ENCODE measurements at places on chromosomes 12 and 14.

DNA sequence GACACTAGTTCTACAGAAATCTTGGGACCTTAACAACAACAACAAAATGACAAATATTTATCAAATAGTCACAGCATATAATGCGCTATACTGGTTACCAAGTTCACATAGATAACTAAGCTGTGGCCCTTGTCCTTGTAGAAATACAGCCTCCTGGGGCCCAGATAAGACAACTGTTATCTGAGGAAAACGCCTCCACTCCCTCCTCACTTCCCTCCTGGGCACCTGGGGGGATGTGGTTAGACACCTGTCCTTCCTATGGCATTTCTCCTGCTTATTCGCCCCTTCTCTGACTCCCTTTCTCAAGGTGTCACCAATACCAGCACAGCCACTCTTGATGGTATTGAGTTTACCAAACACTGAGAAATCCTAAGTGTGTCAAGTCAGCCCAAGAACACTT lies 419.4 kb downstream of the RAD51B start:
- DNase-seq = no peak

DNA sequence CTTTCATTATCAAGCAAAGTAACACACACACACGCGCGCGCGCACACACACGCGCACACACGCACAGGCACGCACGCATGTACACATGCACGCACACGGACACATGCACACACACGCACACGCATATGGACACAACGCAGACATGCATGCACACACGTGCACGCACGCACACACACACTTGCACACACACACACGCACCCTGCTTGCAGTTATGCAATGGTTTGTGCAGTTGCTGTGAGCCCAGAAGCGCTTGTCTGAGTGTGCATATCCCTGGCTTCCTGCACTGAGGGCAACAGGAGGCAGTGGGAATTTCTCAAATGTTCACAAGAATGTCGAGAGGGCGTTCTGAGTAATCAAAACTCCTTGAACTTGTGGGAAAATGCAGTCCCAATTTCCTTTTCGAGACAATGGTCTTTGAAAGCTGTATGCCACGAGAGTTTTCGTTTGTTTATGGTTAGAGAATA lies 41.6 kb downstream of the NFKBIA start:
- no peak for DNase-seq

DNA sequence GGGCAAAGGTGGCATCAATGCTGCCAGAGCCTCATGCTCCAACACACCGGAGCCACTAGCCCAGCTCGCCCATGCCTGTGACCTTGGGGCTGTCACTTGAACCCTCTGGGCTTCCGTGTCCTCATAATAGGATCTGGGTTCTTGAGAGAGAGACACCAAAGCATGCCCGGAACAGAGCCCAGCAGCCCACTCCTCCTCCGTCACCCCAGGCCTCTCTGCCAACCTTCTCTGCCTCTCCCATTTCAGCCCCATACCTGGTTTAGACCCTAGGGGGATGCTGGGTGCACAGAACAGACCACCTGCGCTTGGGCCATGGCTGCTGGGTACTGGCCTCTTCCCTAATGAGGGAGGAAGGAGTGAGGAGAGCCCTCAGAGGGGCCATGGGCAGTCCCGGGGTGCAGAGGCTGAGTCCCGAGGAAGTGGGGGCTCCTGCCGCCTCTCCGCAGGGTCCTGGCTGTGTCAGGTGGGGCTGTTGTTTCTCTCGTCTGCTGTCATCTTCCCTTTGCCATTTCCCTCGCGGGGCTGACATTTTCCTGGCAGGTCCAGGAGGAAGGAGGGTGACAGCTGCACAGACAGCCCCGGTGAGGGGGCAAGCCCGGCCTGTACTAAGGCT lies 172.4 kb upstream of the RTL1 start:
- DNase-seq = no peak

GRCh38 chr12:129863938-129864337 lies 39.9 kb downstream of the TMEM132D start:
- no peak for DNase-seq

DNA sequence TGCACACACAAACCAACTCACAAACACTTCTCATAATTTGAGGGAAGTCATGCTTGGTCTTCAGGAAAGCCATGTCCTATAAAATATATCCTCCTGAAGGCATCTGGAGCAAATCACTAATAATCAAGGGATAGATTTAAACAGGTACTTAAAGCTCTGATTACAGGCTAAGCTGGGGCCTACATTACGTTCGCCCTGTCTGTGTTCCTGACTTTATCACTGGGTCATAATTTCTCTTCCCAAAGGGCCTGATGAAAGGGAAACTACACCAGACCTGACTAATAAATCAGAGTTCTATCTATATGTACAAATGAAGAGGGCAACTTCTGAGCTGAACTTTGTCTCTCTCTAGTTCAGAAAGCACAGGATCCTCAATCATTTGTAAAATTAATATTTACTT lies 43.9 kb upstream of the RASSF8 start:
- no peak for DNase-seq

DNA sequence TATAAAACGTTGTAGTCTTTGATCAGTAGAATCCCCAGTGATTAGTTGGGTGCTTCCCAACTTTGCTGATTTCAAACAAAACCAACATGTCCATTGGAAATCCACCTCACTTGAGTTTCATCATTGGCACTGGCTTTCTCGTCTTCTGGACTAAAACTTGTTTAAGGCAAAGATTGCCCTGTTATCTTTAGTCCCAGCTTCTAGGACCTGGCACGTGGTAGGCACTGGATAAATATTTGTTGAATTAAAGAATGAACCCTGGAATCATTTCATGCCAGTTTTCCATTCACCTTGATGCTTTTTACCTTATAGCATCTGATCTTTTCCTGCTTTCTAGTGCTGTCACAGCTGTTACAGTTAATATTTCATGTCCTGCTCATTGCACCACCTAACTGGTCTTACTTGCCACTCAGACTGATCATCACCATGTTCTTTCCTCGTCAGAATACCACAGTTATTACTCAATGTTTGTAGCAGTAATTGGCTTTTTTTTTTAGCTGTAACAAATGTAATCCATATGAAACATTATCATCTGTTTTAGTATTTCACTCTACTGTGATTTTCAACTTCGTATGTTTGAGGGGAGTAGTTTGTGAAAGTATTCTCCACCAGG lies 7.3 kb upstream of the C12orf50 start:
- DNase-seq = no peak

DNA sequence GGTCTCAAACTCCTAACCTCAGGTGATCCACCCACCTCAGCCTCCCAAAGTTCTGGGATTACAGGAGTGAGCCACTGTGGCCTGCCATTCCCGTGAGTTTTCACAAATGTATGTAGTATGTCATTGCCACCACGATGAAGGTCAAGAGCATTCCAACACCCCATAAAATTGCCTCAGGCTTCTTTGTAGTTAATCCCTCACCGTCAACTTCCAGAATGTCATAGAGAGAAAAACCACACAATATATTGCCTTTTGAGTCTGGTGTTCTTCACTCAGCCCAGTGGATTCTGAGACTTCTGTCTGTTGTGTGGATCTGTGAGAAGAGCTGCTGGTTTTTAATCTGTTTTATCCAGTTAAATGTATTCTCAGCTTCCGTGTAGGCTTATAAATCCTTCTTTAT lies 12.6 kb upstream of the CFAP251 start:
- no peak for DNase-seq

DNA sequence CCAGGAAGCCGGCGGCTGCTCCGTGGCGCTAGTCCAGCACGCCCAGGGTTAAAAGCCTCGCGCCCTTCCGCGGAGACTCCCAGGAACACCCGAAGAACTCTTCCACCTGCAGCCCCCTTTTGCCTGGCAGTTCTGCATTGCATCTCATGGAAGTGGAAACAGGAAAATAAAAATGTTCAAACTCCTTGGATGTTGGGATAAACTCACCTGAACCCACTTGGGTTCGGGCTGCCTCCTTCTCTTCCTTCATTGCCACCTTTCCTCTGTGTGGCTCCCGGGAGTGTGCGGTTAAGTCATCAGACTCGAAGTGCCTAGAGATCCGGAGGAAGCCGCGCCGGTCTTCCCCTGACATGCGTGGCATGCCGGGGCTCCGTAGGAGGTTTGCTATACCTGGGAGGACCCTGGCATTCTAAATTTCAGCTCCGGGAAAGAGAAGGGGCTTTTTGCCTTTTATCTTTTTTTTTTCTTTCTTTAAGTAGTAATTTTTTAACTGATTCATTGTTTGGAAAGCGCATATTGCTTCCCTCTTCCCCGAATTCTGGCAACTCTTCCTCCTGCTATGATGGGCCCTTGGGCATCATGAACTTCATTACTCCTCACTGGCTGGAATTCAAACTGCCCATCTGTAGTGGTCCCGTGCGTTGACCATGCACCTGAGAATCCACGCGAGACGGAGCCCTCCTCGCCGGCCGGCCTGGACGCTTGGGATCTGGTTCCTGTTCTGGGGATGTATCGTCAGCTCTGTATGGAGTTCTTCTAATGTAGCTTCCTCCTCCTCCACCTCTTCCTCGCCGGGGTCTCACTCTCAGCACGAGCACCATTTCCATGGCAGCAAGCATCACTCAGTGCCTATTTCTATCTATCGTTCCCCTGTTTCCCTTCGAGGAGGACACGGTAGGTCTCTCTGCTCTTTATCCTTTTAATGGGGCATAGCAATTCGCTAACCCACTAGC lies 931.4 kb downstream of the DIO2 start:
- DNase-seq = no peak

DNA sequence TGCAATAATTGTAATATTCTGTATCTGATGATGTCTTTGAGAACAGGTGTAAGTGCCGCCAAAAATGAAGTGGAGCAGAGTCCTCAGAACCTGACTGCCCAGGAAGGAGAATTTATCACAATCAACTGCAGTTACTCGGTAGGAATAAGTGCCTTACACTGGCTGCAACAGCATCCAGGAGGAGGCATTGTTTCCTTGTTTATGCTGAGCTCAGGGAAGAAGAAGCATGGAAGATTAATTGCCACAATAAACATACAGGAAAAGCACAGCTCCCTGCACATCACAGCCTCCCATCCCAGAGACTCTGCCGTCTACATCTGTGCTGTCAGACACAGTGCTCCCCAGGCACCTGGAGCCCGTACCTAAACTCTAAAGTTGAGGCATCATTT lies 268.7 kb downstream of the DAD1 start:
- no peak for DNase-seq

DNA sequence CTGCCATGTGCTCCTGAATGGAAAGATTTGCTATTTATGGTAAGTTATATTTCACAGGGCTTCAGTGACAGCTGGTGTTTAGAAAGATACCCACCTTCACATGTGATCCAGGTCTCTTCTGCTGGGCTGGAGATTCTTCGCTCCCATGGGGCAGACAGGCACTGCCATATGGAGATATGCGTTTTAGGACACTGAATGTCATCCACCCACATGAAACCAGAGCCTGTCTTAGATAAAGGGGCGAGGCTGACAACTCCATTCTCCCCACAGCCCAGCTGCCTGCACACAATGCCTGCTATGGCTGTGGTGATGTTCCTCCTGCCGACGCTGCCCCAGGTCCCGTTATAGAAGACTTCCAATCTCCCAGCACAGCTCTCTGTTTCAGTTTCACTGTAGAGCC lies 69.4 kb downstream of the ACSM4 start:
- DNase-seq = no peak

DNA sequence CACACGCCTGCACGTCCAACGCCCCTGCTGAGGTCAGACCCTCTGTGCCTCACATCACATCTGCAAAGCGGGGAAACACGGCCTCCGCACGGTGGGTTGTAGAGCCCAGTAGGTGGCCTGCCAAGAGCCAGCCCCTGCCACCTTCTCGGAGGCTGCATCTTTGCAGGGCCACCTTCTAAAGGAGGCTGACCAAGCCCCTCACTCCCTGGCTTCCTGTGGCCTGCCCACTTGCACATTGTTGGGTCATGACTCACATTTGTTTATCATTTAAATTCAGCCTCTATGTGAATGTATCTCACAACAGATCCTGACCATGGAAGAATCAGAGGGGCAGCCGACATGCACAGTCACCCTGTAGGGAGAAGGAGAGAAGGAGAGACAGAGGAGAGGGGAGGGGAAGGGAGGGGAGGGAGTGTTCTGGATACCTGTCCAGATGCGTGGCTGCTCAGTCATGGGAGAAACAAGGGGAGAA lies 319.5 kb upstream of the DIO3 start:
- no peak for DNase-seq

- DNase-seq = no peak
Observed at GRCh38 chr14:92711976-92712653, 36.3 kb downstream of the LGMN start.

DNA sequence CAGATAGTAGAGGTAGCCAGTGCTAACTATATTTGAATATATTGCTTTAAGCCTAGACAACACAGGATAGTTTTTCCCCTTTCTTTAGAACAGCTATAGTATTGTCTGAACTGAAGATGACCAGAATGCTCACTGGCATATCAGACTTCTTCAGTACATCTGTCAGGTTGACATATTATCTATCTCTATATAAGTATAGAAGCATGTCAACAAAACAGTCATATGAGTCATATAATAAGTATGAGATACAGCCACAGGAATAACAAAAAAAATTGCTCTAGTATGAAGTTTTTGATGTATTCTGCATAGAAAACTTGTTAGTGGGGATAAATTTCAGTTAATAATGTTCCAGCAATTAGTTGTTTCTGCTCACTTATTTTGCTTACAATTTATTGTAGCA lies 767.7 kb downstream of the LRFN5 start:
- DNase-seq = no peak

- no peak for DNase-seq
Observed at GRCh38 chr14:78638926-78639325, 468.8 kb downstream of the NRXN3 start.

GRCh38 chr14:23162800-23163199 lies 20.7 kb downstream of the SLC7A8 start:
- DNase-seq = no peak

- no peak for DNase-seq
Observed at GRCh38 chr14:75871181-75871880, 110.5 kb downstream of the TGFB3 start.

- no peak for DNase-seq
Observed at GRCh38 chr12:53592426-53592825, 33.8 kb downstream of the ATF7 start.

- DNase-seq = no peak
Observed at GRCh38 chr12:68349220-68349621, 17.1 kb upstream of the MDM1 start.

DNA sequence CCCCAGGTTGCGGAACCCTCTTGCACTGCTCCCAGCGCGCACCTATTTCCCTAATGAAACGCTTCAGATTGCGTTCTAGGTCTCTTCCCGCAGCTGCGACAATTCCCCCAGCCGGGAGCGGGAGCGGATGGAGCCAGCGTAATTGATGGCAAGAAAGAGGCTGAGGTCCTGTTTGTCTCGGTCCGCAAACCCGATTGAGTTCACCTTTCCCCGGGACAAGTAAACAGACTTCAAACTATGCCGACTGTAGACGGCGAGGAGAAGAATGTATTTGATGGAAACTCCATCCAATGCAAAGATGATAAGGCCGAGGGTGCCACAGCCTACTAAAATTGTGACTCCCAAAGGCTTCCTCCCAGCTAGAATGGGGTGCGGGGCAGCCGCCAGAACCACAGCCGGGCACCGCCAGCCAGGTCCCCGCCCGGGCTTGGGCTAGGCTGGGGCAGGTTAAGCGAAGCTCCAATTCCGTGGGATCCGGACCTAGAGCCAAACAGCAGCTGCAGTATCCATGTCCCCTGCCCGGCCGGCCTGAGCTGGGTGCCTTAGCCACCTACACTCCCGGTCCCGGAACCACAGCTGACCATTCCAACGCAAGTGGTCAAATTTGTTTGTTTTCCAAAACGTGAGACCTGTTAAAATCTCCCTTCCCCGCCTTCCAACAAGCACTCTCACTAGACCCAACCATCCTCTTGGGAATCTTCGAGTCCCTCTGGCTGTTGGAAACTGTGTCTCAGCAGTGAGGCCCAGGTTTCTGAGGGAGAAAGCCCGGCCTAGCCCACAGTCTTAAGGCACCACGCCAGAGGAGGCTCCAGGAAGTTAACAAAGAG lies 5.5 kb downstream of the NKX2-1 start:
- DNase-seq = no peak
